Heart left ventricle (tissue), 16 donors: ENCODE measurements at places on chromosomes 7 and 10.

- H3K27me3 ChIP-seq, result no peaks in the 10 kb centered on the region
- peaks cover 51% of the 10 kb centered on the region for H3K4me1 ChIP-seq
- H3K4me3 ChIP-seq, result no peak overlapping the region
- H3K36me3 ChIP-seq, result no peaks in the 10 kb centered on the region
- DNase-seq, result no peak
- no peak overlapping the region for H3K27ac ChIP-seq
These were observed 365.1 kb downstream of the AUTS2 start for GRCh38 chr7:69963393-69963792.

DNA sequence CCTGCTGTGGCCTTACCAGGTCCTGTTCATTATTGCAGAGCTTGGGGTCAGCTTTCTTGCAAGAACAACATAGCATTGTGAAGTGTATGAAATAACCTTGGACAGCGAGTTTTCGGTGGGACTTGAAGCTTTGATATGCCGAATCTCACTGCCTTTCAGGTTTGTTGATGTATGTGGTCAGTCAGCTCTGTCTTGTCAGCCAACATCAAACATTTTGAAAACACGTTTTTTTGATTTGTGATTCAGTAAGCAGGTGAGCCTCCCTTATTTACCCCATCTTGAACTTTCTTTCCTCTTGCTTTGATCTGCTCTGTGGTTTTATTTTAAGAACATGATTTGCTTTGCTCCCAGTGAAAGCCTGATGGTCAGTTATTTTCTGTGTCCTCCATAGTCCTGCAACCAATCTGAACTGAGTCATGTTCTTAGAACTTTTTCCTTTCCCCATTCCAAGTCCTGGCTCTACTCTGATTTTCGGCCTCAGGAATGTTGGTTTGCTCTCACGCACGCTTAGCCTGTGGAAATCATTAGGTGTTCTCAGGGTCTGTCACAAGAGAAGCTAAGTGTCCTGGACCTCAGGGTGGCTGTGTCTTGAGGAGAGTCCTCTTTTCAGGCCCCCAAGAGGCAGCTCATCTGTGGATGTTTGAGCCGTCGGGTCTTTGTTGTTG is 8.7 kb downstream of the WBP1L start:
- no peaks in the 10 kb centered on the region for H3K36me3 ChIP-seq
- no peak for DNase-seq
- H3K27ac ChIP-seq, result peak overlapping the region; percentile 27
- H3K27me3 ChIP-seq, result no peaks in the 10 kb centered on the region
- no peak overlapping the region for H3K4me3 ChIP-seq
- H3K4me1 ChIP-seq, result no peaks in the 10 kb centered on the region

- peaks cover 11% of the 10 kb centered on the region for H3K4me1 ChIP-seq
- peak overlapping the region; percentile 34 for H3K4me3 ChIP-seq
- no peaks in the 10 kb centered on the region for H3K36me3 ChIP-seq
- no peaks in the 10 kb centered on the region for H3K27me3 ChIP-seq
- no peak overlapping the region for H3K27ac ChIP-seq
These were observed 86.8 kb upstream of the KMT2C start for GRCh38 chr7:152522571-152523067.

DNA sequence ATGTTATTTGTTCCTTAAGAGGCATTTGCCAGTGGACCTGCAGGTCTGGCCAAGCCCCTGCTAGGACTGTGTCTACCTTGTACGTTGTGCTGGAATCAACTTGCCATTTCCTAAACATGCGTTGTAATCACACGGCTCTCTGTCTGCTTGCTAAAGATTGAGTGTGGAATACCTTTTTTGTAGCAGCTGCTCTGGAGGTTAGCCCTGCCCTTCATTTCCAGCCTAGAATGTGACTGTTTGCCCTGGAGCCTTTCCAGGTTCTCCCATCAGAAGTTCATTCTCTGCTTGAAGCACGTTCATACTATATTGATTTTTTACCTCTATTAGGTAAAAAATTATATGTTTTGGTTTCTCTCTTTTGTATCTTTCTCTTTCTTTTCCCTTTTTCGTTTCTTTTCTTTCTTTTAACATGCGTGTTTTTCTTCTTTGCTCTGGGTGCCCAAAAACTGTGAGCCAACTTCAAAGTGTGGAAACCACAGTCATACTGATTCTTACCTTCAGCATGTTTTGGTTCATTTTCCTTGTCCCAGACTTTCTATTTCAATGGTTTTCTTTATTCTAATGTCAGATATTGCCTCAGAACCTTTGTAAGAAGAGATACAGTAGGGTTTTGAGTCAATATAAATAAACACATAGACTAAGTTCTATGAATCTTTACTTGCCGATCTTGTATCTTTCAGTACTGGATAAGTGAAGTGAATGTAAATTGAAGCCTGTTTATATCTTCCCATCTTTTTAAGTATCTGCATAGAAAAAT is 111.9 kb upstream of the RPA3 start:
- no peaks in the 10 kb centered on the region for H3K4me1 ChIP-seq
- DNase-seq, result no peak
- no peak overlapping the region for H3K4me3 ChIP-seq
- H3K36me3 ChIP-seq, result no peaks in the 10 kb centered on the region
- H3K27me3 ChIP-seq, result no peaks in the 10 kb centered on the region

DNA sequence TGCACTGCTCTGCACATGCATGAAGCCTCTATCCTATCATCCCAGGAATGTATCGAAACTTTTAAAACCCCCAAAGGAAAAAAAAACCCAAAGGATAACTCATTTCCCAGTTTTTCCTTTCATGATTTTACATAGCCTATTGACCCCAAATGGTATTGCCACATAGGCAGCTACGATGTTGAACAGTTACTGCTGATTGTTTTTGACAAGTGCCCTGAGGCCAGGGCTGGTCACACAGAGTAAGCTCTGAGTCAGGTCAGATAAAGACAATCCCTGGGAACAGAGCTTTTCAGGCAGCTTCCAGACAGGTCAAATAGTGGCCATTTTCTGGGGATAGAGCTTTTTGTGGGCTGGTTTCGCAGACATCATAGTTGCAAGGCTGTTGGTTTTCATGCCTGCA is 52.1 kb downstream of the MYL10 start:
- no peaks in the 10 kb centered on the region for H3K36me3 ChIP-seq
- DNase-seq, result no peak

GRCh38 chr7:111528331-111528730 is 34.0 kb downstream of the IMMP2L start:
- peaks cover 5% of the 10 kb centered on the region for H3K4me1 ChIP-seq
- no peaks in the 10 kb centered on the region for H3K36me3 ChIP-seq
- H3K27ac ChIP-seq, result no peak overlapping the region

GRCh38 chr7:55048221-55048859 is 29.5 kb downstream of the EGFR start:
- H3K27ac ChIP-seq, result no peak overlapping the region
- no peak for DNase-seq
- no peaks in the 10 kb centered on the region for H3K36me3 ChIP-seq

GRCh38 chr7:421136-421991 is 98.3 kb downstream of the PDGFA start:
- H3K4me1 ChIP-seq, result no peaks in the 10 kb centered on the region
- no peak overlapping the region for H3K4me3 ChIP-seq
- H3K27ac ChIP-seq, result no peak overlapping the region
- no peak for DNase-seq
- no peaks in the 10 kb centered on the region for H3K36me3 ChIP-seq

DNA sequence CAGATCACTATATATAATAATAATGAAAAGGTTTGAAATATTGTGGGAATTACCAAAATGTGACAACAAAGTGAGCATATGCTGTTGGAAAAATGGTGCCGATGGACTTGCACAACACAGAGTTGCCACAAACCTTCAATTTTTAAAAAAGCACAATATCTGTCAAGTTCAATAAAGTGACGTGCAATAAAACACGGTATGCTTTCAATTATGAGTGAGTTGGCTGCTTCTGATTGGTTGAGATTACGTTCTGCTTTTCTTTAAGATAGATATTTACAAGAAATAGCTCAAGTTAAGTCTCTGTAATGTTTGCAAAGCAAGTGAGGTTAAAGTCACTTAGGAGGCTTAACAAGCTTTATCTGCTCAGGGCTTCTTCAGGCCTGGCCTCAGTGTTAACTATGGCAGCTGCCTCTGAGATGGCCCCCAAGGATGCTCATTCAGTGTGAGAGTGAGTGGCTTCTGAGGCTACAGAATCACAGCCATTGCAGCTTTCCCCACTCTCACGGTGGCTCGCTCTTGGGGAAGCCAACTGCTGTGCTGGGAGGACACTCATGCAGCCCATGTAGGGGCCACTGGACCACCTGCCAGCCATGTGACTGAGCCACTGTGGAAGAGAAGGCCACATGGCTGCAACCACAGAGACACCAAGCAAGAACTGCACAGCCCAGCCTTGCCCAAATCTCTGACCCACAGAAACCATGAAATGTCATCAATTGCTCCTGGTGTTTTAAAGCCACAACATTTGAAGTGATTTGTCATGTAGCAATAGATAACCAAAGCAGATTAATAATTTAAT is 78.3 kb upstream of the TMEM72 start:
- no peaks in the 10 kb centered on the region for H3K4me1 ChIP-seq
- no peaks in the 10 kb centered on the region for H3K27me3 ChIP-seq
- no peaks in the 10 kb centered on the region for H3K36me3 ChIP-seq
- H3K4me3 ChIP-seq, result no peak overlapping the region
- no peak for DNase-seq

DNA sequence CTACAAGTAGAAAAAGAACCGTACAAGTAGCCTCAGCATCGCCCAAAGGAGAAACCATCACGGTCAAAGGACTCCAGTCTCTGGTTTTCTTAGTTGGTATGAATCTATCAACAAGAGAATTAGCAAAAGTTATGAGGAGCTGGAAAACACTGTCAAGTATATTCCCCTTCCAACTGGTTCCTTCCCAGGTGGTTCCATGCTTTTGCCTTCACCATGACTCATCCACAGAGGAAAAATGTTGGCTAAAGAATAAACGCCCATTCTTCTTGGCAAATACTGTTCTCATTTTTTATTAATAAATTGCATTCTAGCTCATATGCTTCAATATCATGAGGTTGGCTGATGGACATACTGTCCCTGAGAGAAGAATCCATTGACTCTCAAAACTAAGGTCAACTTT is 6.4 kb downstream of the ELMO1 start:
- H3K36me3 ChIP-seq, result no peaks in the 10 kb centered on the region
- no peak overlapping the region for H3K4me3 ChIP-seq
- peaks cover 6% of the 10 kb centered on the region for H3K4me1 ChIP-seq
- no peak for DNase-seq

- H3K4me3 ChIP-seq, result no peak overlapping the region
- H3K36me3 ChIP-seq, result no peaks in the 10 kb centered on the region
- no peak for DNase-seq
- no peak overlapping the region for H3K27ac ChIP-seq
- peaks cover 14% of the 10 kb centered on the region for H3K4me1 ChIP-seq
These were observed 97.4 kb downstream of the RAB18 start for GRCh38 chr10:27601503-27601902.

DNA sequence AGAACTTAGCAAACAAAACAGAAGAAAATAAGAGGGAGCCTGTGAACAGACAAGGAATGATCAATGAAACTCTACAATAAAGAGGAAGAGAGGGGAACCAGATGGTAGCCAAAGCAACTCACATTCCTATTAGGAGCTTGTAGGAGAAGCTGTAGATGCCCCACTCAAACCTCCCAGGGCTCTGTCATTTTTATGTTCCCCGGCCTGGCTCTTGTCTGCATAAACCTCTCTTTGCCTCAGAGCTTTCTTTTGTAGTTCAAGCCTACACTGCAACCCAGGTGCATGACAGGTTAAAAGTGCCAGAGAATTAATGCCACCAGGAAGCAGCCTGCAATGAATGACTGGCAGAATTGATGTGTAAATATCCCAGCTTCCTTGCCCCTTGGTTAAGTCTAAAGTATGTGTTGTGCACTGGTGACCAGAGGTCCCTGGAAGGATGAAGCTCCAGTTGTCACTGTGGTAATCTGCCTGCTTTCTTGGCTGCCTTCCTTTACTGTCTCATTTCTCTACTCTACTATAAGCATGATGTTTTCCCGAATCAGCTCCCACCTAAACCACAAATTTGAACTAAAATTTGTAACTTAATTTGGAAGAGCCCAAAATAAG is 40.4 kb downstream of the HDAC9 start:
- no peak for DNase-seq
- no peak overlapping the region for H3K27ac ChIP-seq
- H3K36me3 ChIP-seq, result no peaks in the 10 kb centered on the region
- no peak overlapping the region for H3K4me3 ChIP-seq
- no peaks in the 10 kb centered on the region for H3K27me3 ChIP-seq

GRCh38 chr10:33871061-33871956 is 536.8 kb upstream of the NRP1 start:
- no peak overlapping the region for H3K27ac ChIP-seq
- no peaks in the 10 kb centered on the region for H3K27me3 ChIP-seq
- H3K4me1 ChIP-seq, result no peaks in the 10 kb centered on the region
- no peak for DNase-seq

DNA sequence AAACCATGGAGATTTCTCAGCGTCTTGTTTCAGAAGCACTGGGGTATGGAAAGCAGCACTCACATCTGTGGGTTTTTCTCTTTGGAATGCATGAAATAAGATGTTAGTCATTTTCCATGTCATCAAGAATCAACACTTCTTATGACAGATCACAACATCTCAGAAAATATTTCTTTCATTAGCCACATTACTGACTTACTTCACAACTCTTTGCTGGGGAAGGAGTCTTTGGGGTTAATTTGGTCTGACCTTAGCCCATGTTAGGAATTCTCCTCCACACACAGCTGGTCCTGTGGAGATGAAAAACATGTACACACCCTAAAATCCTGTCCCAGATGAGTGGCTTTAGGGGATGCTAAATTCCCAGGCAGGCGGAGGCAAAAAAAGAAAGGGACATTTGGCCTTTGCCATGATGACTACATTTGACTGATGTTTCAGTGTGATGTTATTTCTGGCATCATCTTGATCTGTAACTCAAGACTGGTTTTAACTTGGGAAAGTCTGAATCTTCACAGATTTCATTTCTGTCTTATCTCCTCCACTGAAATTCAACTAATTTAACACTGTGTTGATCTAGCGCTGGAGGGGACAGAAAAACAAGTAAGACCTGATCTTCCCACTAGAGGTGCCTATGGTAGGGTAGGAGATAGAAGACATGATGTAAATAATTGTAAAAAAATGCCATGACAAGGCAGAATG is 363.2 kb downstream of the PRPF18 start:
- H3K36me3 ChIP-seq, result no peaks in the 10 kb centered on the region
- peak overlapping the region; percentile 25 for H3K27ac ChIP-seq
- H3K27me3 ChIP-seq, result no peaks in the 10 kb centered on the region

GRCh38 chr10:129956286-129956670 is 7.8 kb downstream of the EBF3 start:
- no peak for DNase-seq
- no peaks in the 10 kb centered on the region for H3K36me3 ChIP-seq
- peak overlapping the region; percentile 73 for H3K4me3 ChIP-seq
- H3K27me3 ChIP-seq, result peaks cover 23% of the 10 kb centered on the region

DNA sequence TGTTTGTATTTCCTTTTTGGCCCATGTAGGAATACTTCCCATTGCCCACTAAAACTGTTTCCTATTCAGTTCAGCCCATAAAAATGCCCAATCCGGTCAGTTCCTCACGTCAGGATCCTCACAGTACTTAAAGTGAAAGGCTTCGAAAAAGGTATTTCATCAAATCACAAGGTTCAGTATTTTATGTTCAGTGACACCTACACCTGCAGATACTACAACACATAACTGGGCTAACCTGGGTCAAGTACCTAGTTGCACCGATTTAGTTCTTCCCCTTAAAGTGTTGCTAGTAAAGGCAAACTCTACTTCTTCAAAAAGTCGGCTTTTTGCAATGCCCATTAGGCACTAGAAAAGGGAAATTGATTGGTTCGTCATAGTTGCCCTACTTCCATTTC is 1.1 kb downstream of the SNX13 start:
- peak overlapping the region; percentile 93 for H3K4me3 ChIP-seq
- H3K4me1 ChIP-seq, result peaks cover 41% of the 10 kb centered on the region
- peak overlapping the region; percentile 98 for H3K27ac ChIP-seq
- no peaks in the 10 kb centered on the region for H3K27me3 ChIP-seq
- no peak for DNase-seq

- H3K4me3 ChIP-seq, result no peak overlapping the region
- H3K36me3 ChIP-seq, result no peaks in the 10 kb centered on the region
- peaks cover 5% of the 10 kb centered on the region for H3K27me3 ChIP-seq
- DNase-seq, result no peak
These were observed 22.2 kb downstream of the CDHR3 start for GRCh38 chr7:105985229-105985628.
